ENCODE measurements at places on chromosomes 2 and 18.

GRCh38 chr2:217993817-217994463, 8.9 kb downstream of the TNS1 start:
- peak; percentile 52 for DNase-seq

- no peak for DNase-seq
Measured at GRCh38 chr2:171617981-171618380, 69.3 kb upstream of the DYNC1I2 start.

DNA sequence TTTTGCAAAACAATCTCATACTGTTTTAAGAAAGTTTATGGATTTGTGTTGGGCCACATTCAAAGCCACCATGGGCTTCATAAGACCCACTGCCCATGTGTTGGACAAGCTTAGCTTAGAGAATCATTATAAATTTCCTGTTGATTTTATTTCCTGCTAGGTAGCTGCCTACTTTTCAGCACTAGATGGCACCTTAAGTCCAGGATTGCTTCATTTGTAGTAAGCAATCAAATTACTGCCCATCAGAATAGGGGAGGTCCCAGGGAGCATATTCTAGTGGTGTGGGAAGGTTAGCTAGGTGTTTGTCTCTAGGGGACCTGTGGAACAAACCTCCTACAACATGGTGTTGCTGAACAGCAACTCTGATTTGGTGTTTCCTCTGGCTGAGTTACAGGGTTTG, 11.0 kb upstream of the DCDC2C start:
- DNase-seq: no peak

- DNase-seq: no peak
Measured at GRCh38 chr2:138877421-138877820, 97.2 kb upstream of the NXPH2 start.

DNA sequence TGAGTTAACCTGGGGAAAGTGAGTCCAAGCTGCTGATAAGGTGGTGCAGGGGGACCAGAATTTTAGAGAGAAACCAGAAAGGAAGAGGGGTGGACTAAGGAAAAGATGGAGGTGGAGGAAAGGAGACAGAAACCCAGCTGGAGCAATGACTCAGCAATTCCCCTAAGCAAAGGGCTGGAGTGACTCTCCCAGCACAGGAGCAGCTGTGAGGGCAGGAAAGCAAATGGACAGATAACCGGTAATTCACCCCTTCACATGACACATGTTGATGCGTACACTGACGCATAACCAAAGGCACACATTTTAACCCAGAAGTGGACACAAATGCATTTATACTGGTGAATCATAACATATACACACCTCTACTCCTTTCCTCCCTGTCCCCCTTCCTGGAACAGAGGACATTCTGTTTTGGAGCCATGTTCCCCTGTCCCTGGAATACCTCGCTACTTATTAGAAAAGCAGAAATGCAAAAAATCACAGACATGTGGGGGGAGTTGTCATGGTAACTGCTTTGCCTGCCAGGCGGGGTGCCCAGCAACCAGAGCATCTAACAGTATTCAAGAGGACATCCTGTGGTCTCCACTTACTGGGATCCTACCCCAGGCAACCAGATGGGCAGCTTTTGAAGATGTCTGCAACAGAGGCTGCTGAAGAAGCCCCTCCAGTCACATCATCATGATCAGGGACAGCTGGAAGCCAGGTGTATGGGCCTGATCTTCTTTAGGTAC, 4.7 kb downstream of the CDK5R2 start:
- no peak for DNase-seq

- no peak for DNase-seq
Measured at GRCh38 chr2:205682971-205683501, 735 bp downstream of the NRP2 start.

GRCh38 chr2:217864963-217865772, 137.6 kb downstream of the TNS1 start:
- no peak for DNase-seq

GRCh38 chr2:235170016-235170415, 218.2 kb downstream of the SH3BP4 start:
- no peak for DNase-seq

DNA sequence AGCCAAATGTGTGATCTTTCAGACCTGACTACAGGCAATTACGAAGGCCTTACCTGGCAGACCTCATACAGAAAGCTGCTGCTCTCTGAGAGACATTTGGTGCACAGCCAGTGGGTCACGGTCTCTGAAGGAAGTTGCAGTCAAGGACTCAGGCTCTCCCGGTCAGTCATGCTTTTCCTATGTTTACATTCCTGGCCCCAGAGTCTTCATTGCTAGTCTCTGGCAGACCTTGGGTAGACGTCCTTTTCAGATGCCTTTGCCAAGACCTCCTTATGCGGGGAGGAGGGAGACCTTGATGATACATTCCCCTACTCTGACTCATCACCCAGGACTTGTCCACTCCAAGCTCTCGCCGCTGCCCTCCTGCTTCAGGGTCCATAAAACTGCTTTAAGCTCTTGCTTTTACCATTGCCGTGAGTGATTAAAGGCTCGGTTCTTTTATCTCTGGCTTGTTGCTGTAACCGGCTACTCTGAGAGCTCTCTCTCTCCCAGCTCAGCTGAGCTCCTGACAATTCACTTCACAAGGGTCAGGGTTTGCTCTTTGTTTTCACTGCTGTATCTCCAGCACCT, 62.0 kb upstream of the SLC35F5 start:
- no peak for DNase-seq

DNA sequence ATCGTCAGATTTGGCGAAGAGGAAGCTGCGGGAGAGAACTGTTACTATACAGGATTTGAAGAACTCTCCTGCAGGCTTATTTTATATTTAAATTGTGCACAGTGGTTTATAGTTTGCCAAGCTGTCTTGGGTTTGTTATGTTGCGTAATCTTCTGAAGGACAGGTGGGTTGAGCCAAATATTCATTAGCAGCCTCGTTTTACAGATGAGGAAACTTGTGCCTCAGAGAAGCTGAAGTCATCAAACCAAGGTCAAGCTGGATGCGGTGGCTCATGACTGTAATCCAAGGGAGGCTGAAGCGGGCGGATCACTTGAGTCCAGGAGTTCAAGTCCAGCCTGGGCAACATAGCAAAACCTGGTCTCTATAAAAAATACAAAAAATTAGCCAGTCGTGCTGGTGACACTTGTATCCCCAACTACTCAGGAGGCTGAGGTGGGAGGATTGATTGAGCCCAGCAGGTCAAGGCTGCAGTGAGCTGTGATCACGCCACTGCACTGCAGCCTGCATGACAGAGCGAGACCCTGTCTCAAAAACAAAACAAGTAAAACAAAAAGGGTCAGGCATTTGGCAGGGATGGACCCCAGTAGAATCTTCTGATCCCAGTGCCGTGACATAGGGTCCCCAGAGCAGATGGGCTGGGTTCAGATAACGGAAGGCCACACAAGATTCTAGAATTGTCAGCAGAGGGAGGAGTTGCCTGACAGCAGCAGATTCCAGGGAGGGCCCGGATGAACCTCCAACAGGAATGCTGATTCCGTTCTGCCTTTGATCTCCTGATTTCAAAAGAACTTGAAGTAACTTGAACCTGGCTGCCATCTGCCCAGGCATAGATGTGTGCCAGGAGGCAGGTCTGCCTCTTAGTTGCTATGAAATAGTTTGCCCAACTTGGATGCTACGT, 50.6 kb downstream of the SH3BP4 start:
- no peak for DNase-seq

DNA sequence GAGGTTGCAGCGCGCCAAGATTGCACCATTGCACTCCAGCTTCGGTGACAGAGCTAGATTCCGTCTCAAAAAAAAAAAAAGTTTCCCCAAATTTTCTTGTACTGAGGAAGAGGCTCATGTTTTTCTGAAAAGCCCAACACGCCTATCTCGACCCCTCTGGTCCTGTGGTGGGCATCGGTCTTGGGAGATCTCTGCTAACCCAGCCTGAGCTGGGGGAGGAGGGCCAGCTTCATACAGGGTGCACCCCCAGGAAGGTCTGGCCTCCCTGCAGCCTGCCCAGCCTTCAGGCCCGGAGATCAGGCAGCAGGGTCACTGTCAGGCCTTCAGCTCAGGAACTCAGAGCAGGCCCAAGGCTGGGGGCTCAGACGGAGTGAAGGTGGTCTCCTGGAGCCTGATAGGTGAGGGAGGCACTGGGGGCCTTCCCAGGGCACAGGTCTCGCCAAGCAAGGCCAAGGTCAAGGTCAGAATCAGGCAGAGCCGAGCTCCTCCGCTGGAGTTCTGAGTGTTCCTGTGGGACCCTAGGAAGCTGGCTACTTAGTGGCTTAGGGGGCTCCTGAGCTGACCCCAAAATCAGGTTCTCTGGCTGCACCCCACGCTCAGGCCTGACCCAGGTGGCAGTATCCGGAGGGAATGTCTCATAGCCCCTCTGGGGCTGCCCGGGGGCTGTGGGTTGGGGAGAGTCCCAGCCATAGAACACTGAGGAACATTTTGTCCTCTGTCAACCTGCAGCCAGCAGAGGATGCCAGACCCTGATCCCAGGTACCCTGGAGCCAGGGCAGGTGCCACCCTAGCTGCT, 37.9 kb upstream of the SMAD7 start:
- no peak for DNase-seq

DNA sequence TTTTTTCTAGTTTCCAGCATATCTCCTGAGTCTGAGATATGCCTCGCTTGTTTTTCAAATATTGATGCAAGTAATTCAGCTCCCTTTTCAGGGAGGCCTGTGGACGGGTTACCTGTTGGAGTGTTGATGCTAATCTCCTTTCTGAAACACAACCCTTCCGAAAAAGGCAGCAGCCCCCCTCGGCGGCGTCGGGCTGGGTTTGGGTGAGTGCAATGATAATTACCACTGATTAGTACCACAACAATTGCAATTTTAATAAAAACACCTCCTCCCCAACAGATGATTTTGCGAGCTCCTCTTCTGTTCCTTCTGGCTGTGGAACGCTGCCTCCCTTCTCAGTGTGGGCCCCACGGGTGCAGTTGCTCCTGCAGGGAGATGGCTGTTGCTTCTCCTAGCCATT, 66.3 kb downstream of the PTGR3 start:
- no peak for DNase-seq

DNA sequence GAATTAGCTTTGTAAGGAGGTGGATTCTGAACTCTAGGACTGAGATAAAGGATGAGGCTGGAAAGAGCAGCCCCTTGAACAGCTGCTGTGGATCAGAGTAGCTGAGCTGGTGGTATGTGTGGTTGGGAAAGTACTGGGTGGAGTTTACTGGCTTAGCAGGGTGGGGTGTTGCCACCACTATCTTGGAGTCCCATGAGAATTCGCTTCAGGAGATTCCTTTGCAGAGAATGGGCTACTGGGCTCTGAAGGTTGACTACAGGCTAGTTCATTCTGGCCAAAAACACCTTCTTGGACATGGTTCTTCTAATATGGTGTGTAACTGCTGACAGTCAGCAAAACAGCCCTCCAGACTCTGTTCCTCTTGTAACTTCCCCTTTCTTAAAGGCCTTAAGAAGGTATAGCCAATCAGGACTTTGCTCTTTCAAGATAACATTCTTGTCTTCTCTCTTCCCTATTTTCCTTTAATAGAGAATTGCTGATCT, 52.7 kb downstream of the TET3 start:
- DNase-seq: no peak

- DNase-seq: no peak
Measured at GRCh38 chr2:120860579-120860922, 124.9 kb downstream of the GLI2 start.

DNA sequence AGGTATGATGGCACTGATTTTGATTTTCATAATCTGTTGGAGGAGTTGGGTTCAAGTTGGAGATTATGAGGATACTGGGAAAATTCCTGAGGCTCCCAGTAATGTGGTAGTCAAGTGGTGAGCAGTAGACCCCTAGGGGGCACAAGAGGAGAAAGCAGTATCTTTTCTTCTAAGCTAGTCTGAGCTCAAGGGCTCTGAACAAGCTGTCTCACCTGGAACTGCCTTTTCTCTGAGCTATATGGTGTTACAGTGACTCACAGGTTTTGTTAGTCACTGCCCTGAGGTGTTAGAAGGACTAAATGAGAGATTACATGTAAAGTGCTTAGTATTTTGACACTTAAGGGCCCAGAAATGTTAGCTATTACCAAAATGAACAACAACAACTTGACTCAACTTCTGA, 42.2 kb downstream of the CD302 start:
- DNase-seq: no peak

DNA sequence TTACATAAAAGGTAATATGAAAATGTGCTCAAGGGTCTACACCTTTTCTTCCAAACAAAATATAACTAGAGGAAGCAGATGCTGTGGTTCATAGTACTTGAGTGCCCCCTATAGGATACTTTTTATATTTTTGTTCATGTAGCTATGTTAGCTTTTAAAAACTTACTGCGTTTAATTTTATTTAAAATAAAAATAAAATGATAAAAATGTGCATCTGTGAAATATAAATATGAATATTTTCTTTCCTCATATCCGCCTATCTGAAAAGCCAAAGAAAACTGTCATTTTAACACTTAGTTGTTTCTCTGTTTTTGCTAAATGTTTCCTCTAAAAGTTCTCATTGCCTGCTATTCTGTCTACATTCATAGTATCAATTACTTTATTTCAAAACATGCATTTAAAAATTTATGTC, 9.6 kb upstream of the LRP1B start:
- DNase-seq: no peak

DNA sequence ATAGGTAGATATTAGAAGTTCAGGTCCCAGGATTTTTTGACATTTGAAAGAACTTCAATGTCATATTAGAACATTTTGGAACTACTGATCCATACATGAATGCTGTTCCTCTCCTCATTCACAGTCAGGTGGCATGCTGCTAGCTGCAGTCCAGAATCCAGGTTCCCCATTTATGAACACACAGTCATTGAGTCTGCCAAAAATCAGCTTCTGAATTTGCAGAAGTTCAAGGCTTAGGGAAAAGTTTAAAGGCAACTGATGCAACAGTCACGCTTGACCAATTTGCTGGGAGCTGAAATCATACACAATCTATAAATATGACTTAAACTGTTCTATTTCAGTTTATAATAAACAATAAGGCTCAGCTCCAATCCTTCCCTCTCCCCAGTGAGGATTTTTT, 17.3 kb upstream of the TTR start:
- no peak for DNase-seq

DNA sequence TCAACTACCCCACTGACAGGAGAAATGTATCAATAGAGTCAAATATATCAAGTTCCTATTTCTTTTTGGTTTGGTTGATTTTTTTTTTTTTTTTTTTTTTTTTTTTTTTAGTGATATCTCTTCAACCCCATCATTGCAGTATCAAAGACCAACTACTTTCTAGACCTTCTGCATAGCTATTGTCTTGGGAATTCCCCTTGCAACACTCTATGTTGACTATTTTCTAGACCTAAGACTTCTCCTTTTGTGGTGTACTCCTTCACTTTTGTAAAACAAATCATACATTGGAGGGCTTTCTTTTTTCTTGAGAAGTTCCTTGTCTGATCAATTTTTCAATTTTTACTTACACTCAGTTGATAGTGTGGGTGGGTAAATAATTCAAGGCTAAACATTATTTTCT, 46.5 kb upstream of the NR4A2 start:
- DNase-seq: no peak
